AG08395 (cell line): ENCODE measurements at places on chromosomes 3 and 15.
A peak's percentile ranks its signal among the peaks of the same experiment; 100 is the strongest.

- no peak for DNase-seq
These were observed 628.5 kb downstream of the ROBO2 start for GRCh38 chr3:77668376-77668775.

- DNase-seq, result peak; percentile 18
These were observed 81.5 kb downstream of the SLC25A26 start for GRCh38 chr3:66302288-66302687.

DNA sequence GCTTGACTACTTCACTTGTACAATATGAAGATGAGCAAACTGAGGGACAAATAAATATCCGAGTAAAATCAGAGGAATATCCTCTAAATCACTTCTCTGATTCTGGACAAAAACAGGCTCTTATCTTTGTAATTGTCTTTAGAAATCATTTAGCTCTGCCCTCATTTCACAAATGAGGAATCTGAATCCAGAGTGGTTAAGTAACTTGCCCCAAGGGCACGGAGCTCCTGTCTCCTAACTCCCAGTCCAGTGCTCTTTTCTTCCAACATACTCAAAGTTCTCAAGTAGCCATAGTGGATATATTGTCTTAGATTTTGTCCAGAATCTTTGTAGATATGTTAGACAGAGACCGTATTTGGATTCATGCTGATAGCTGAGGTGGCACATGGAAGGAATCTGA, 156.0 kb downstream of the TP63 start:
- DNase-seq, result no peak

- no peak for DNase-seq
These were observed 6.2 kb downstream of the MGA start for GRCh38 chr15:41666353-41666920.

GRCh38 chr3:185306847-185307246, 53.0 kb upstream of the EHHADH start:
- DNase-seq, result no peak

GRCh38 chr3:45816544-45816943, 20.2 kb upstream of the SLC6A20 start:
- no peak for DNase-seq

DNA sequence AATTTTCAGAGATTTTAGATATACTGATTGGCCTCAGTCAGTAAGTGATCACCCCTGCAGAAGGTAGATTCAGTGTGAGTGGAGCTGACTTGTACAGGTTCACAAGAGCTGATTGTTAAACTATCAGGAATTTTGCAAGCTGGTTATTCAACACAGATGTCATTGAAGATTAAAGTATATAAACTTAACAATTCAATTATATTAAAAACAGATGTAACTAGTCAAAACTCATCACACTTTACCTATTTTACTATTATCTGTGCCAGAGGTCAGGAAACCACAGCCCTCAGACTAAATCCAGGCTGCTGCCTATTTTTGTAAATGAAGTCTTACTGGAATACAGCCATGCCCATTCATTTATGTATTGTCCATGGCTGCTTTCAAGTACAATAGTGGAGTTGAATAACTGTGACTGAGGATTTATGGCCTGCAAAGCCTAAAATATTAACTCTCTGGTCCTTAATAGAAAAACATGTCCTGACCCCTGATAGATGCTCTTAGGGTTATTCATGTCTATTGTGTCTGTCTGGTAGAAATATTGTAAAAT, 429.3 kb upstream of the PDZRN3 start:
- no peak for DNase-seq

DNA sequence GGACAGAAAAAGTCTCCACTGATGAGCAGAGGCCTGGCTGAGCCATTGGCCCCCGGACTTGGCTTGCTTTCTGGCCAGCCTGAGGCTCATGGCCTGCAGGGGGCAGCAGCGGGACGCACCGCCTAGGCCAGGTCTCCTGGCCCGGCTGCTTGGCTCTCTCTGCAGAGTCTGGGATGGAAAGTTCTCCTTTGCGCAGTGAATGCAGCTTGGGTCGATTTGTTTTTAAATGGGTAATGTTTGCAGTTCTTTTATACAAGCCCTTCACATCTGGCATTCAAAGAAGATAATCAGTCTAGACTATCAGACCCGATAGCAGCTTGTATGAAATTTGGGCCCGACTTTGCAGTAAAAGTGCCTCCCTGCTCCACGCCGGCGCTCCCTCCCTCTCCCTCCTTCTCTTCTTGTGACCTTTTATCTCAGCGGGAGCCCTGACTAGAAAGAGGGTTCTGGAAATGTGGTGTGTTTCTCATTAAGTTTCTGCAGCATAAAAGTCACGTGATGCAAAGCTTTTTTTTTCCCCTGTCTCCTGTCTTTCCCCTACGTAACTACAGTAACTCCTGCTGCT, 59.9 kb downstream of the ZNF621 start:
- DNase-seq, result peak; percentile 85

GRCh38 chr3:149575961-149576564, 81.8 kb downstream of the WWTR1 start:
- peak; percentile 77 for DNase-seq

DNA sequence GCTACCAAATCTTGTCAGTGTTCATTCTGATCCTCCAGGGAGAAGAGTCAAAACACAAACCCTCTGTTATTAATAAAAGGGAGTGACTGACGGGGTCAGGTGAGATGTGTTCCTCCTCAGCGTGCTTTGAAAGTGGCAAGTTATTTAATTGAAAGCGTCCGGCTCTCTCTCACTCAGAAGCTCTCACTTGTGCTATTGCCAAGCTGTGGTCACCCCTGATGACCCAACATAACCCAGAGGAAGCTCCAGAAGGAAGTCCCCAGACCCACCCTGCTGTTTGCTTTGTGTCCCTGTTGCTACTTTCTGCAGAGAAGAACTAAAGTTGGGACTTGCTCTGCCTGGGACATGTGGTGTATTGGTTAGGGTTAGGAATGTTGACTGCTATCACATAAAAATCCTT, 235.6 kb downstream of the EDEM1 start:
- no peak for DNase-seq

- no peak for DNase-seq
These were observed 112.9 kb downstream of the ISL2 start for GRCh38 chr15:76449455-76449854.

DNA sequence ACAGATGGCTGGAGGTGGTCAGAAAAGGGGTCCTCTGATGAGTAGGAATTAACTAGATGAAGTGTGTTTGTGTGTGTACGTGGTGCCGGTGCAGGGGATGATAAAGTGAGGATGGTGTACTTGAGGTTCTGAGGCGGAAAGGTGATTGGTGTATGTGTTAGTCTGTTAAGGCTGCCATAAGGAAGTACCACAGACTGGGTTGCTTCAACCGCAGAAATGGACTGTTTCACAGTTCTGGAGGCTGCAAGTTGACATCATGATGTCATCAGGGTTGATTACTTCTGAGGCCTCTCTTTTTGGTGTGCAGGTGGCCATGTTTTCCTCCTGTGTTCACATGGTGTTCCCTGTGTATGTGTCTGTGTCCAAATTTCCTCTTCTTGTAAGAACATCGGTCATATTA, 202.4 kb upstream of the RGMA start:
- DNase-seq, result no peak

- no peak for DNase-seq
These were observed 253.1 kb upstream of the TRIM42 start for GRCh38 chr3:140424726-140425125.

GRCh38 chr3:188439080-188439479, 285.1 kb downstream of the LPP start:
- DNase-seq, result no peak

DNA sequence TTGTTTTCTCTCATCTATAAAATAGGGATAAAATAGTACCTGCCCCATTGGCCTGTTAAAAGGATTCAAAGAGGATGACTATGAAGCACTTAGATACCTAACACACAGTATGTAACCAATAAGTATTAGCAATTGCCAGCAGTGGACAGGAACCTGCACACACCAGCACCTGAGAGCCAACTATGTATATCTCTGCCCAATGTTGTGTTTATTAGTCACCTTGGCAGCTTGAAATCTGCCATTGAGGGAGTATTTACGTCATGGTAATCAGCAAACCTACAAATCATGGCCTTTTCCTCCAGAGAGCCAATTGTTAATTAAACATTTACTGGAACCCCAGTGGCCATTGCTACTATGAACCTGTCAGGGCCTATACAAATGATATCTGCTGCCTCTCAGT, 13.8 kb downstream of the LARS2 start:
- no peak for DNase-seq

GRCh38 chr3:61297821-61298220, 46.6 kb upstream of the FHIT start:
- no peak for DNase-seq

- DNase-seq, result no peak
These were observed 15.1 kb downstream of the EIF1B start for GRCh38 chr3:40324621-40325020.

DNA sequence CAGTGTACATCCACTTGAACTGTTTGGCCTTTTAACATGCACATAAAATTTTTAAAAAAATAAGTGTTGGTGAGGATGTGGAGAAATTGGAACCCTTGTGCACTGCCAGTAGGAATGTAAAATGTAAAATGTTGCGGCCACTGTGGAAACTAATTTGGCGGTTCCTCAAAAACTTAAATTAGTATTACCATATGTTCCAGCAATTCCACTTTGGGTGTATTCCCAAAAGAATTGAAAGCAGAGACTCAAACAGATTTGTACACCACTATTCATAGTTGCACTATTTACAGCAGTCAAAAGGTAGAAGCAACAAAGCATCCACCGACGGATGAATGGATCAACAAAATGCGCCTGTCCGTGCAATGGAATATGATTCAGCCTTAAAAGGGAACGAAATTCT, 55.2 kb upstream of the SEC61A1 start:
- no peak for DNase-seq

DNA sequence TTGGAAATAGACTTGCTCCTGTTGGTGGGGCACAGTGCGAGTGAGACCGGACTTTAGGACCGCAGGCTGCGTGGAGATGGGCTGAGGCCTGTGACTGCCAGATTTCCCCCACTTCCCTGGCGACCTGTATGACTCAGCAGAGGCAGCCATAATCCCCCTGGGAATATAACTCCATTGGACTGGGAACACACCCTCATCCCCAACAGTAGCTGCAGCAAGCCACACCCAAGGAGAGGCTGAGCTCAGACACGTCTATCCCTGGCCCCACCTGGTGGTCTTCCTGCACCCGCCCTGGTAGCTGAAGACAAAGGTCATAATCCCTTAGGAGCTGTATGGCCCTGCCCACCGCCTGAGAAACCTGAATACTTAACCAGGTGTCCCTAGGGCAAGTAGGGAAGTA, 42.6 kb downstream of the DZIP1L start:
- no peak for DNase-seq

DNA sequence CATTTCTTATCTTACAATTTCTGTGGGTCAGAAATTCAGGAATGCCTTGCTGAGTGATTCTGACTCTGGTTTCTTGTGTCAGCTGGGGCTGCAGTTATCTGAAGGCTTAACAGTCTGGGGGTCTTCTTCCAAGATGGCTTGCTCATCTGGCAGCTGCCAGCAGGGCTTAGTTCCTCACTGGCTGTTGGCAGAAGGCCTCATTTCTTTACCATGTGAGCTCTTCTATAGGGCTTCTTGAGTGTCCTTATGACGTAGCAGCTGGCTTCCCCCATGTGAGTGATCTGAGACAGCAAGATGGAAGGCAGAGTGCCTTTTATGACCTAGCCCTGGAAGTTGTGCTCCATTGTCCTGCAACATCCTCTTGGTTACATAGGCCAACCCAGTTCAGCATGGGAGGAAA, 82.0 kb upstream of the PDZRN3 start:
- DNase-seq, result no peak

DNA sequence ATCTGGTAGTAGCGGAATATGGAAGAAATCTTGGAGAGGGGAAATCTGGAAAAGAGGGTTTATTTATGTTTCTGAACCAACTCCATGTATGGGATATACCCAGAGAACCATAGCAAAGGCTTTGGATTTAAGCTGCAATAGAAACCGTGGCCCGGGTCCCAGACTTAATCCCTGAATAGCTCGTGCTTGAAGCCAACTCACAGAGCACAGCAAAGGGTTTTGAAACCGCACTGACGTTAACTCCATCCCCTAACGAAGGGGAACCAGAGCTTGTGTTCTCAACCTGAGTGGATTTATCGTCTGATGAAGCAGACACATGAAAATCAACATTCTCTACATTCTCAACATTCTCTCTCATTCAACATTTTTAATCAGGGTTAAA, 154.6 kb downstream of the APBA2 start:
- DNase-seq, result no peak

DNA sequence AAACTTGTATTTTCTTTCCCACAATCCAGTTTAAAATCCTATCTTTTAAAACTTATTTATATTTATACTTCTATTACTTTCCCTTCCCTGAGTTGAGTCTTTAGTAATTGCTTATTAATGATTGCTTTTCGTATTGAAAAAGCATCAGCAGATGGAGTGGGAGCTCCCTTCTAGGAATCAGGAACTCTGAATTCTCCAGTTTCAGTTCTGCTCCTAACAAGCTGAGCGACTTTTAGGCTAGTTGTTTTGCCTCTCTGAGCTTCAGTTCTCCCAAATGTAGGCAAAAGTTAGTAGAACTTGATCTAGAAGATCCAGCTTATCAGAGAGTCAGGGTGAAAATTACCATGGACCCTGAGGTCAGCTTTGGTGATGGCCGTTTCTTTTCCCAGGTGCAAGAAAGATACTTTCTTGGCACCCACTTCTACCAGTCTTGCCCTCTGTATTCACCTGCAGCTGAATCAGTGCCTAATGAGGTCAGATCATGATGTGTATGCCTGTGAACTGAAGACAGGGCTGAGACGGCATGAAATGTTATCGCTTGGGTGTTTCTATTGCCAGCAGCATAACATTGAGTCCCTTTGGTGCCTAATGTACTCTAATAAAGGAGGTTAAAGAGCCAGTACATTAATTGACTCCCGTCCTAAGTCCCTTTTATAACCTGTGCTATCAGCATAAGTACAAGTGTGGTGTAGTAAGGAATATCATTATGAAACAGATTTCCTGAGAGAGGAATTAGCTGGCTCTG, 194.5 kb upstream of the TBC1D5 start:
- no peak for DNase-seq

DNA sequence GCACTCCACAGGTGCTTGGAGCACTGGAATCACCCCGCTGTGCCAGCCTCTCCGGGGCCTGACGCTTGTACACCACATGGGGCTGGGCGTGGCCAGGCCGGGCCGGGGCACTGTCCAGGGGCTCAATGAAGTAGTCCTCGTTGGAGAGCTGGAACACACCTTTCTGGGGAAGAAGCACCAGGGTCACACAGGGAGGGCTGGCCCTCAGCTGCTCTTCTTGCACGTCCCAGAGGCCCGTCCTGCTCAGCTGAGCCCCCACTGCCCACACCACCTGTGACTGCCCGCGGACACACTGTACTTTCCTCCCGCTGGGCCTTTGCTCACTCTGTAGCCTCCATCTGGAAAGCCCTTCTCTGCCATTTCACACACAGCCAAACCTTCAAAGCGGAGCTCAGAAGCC, 13.3 kb downstream of the ADAMTS7 start:
- DNase-seq, result no peak

DNA sequence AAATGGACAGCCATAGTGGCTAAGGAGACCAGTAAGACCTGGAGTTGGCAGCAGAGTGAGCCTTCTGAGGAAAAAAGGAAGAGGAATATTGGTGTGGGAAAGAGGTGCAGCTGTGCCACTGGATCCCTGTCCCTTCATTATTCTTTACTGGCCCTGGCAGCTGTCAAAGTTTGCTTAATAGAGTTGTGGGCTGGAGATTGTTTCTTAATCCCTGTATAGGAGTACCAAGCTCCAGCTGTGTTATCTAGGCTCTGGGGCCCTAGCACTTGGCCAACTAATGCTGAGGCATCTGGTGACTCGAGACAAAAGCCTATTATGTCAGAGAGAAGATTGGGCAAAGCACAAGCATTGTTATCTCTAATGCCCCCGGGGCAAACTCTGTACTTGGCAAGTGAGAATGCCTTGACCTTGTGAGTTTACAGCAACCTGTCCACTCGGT, 61.4 kb downstream of the ZNF609 start:
- DNase-seq, result no peak
